Activated T-cell treated with anti-CD3 and anti-CD28 coated beads, Interleukin-2, amount 50 U/mL, for 1 hour (primary cell): ENCODE measurements at places on chromosomes 4 and X.

GRCh38 chr4:168822481-168822880 lies 187.6 kb downstream of the CBR4 start:
- DNase-seq, result no peak

DNA sequence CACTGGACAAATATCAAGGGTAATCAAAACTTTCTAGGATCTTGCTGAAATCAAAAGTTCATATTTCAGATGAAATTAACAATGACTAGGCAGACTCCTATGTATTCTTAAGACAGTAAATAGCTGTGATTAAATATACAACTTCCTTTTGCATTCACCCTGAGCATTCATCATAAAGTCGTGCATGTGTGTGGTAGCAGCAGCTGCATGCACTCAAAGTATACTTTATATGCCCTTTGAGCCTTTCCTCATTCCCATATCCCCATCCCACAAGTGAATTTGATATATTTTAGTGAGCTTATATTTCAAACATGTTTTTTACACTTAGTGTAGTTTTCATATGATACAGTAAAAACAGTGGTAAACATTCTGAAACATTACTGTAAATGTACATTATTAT lies 959.0 kb downstream of the C4orf33 start:
- DNase-seq, result no peak

DNA sequence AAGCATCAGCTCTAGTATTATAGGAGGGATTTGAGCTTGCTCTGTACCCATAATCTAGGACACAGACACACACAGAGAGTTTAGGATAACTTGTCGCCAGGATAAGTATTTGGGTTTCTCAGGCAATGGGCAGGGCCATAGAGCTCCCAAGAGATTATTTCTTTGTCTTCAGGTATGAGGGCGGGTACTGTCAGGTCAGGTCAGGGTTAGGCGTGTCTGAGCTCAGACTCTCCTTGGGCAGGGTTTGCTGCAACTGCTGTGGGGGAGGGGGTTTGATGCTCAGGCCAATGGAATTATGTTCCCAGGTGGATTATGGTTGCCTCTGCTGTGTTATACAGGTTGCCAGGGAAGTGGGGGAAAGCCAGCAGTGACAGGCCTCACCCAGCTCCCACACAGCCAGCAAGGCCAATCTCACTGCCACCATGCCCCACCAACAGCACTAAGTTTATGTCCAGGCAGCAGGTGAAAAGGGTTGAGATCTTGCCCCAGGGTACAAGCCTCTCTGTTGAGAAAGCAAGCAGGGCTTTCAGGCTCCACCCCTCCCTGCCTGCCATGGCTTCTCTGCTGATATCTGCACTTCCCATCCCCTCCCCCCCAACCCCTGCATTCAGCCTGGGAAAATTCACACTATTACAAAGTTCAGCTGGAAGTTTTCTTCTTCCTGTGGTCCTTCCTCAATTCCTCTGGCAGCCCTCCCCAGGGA lies 101.3 kb downstream of the RRAGB start:
- no peak for DNase-seq

- no peak for DNase-seq
Measured at GRCh38 chr4:162403419-162403818, 239.6 kb upstream of the FSTL5 start.

DNA sequence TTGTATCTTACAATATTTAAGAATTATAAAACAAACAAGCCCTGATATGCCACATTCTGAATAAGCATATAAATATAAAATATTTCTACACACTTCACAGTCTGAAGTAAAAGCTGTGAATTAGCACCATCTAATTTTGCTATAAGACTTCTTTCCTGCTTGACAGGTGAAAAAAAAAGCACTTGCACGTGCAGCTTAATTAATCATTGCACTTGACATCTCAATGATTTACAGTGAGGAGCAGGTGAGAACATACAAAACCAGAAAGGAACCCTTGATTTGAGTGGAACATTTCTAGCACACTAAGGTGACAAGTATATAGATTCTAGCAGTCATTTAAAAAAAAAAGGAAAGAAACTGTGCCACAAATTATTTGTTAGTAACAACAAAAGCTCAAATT lies 47.9 kb downstream of the CHIC2 start:
- DNase-seq, result no peak

- no peak for DNase-seq
Measured at GRCh38 chr4:33065749-33066148, 2345.6 kb downstream of the PCDH7 start.

DNA sequence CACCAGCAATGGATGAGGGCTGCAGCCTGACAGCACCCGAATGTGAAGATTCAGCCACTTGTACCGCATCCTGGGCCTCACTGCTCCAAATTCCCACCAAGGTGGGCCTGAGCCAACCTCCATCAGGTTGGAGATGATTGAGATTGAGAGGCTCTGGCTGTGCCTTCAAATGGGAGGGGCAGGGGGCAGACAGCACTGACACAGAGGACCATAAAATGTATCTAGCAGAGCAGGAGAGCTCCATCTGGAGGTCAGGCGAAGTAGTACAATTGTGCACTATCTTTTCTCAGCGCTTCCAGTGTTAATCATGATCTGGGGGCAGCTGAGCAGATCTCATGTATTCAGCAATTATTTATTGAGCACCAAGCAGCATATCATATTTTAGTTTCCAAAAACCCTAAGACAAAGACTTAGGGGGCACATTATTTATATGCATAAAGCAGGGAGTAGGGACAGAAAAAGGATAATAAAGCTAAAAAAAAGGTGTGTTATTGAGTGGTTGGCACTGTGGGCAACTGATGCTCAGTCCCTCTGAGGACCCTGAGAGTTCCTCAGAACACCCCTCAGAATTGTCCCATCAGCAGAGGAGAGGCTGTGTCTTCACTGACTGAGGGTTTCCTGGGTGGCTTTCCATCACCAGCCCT lies 31.6 kb upstream of the C1QTNF7 start:
- peak; percentile 35 for DNase-seq

GRCh38 chr4:17309567-17310268 lies 202.2 kb downstream of the QDPR start:
- DNase-seq, result no peak

DNA sequence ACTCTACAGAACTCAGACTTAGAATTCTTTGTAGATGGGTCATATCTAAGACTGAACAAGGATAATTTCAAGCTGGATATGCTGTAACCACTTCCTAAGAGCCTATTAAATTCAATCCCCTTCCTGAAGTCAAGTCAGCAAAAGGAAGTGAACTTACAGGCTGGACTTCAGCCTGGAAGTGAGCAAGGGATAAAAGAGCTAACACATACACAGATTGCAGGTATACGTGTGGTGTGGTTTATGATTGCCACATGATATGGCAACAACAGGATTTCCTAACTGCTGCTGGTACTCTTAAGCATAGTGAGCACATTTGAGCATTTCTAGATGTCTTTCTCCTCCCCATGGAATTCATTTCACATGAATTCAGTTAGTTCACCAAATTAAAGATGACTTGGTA lies 38.2 kb upstream of the UXT start:
- DNase-seq, result no peak

GRCh38 chr4:173226401-173226888 lies 57.8 kb downstream of the GALNT7 start:
- no peak for DNase-seq

DNA sequence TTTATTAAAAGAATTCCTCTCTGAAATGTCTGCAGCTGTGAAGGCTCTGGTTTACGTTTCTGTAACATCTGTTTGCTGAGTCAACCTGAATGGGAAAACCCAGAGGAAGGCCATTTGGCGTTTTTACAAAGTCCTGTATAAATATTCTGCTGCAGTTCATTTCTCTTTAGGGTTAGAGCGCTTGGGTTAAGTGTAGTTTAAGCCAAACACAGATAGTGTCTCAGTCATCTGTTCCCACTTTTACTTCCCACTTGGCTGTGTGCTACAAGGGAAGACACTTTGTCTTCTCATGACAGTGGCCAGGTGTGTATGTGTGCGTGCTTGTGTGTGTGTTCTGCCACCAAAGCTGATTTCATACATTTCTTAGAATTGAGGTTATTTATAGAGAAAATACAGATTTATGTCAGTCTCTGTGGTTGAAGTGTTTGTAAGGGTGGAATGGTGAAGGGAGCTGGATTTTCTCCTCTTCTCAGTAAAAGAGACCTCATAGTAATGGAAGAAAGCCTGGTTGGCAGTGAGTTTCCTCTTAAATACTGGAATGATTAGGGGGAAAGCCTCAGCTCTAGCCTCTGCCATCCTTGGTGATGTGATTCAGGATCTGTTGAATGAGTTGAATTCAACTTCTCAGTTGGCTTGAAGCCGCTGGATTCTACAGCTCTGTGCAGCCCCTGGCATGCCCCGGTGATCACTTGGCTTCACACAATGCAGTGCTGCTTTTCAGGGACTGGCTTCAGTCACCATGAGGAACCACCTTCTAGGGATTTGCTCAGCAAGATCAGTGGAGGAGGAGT lies 50.6 kb downstream of the JADE1 start:
- no peak for DNase-seq

DNA sequence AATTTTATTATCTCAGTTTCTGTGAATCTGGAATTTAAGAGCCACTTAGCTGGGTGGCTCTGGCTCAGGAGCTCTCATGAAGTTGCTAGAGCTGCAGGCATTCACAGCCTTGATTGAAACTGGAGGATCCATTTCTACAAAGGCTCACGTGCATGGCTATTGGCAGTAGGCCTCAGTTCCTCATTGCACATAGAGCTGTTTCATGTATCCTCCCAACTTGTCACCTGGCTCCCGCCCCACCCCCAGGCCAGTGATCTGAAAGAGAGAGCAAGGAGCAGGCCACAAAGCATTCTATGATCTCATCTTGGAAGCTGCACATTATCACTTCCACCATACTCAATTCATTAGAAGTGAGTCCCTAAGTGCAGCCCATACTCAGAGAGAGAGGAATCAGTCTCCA lies 18.5 kb upstream of the AP1AR start:
- DNase-seq, result no peak

DNA sequence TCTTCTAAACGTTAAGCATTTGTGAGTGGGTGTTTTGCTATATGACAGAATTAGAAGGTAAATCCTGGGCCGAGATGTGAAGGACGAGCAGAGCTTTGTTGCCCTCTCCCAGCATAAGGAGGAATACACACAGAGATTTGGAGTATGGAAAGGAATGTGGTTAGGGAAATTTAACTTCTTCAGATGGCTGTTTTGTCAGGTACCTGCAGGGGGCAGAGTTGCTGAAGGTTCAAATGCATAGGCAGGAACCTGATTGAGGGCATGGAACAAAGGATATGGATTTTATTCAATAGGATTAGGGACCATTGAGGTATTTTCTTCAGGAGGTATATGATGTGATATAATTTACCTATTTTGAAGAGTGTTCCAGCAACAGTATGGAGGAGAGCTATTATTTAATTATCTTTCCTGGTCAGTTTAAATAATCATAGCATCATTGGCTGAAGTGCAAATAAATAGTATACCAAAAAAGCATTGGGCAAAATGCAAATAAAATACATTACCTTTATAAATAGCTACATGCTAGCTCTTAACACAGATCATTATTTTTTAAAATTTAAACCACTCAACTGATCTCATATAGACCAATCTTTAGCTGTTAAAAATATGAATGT lies 143.6 kb downstream of the SLIT2 start:
- DNase-seq, result no peak

DNA sequence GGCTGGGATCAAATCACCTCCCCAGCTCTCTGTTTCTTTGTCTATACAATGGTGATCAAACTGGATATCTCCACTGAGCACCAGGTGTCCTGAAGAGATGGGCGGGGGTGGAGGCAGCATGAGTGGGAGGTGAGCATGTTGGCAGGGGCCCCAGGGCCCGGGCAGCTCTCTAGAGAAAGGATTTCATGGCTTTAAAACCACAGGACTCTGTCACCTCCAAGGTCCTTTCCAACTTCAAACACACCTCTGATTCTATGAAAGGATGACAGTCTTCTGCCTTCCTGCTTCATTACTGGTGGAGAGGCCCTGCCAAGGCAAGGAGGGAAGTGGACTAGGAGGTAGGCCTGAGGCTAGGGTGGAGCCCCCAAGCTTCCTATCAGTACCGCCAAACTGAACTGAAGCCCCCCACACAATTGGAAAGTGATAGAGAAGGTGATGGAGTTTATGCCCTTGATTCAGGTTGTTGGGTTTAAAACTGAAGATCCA lies 38.6 kb downstream of the TRIM2 start:
- no peak for DNase-seq

GRCh38 chr4:134955059-134955458 lies 753.5 kb upstream of the PABPC4L start:
- DNase-seq, result no peak

- DNase-seq, result no peak
Measured at GRCh38 chrX:95350774-95351488, 1333.7 kb upstream of the DIAPH2 start.

DNA sequence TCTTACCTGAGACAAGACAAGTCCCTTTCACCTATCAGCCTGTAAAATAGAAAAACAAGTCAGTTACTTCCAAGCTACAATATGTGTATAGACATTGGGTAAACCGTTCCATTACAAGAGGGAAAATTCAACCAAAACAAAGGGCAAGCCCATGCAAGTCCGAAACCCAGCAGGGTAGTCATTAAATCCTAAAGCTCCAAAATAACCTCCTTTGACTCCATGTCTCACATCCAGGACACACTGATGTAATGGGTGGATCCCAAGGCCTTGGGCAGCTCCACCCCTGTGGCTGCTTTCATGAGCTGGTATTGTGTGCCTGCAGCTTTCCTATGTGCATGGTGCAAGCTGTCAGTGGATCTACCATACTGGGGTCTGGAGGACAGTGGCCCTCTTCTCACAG lies 14.7 kb upstream of the FAM47B start:
- DNase-seq, result no peak

GRCh38 chrX:13764765-13765164 lies 30.2 kb downstream of the OFD1 start:
- DNase-seq, result no peak

DNA sequence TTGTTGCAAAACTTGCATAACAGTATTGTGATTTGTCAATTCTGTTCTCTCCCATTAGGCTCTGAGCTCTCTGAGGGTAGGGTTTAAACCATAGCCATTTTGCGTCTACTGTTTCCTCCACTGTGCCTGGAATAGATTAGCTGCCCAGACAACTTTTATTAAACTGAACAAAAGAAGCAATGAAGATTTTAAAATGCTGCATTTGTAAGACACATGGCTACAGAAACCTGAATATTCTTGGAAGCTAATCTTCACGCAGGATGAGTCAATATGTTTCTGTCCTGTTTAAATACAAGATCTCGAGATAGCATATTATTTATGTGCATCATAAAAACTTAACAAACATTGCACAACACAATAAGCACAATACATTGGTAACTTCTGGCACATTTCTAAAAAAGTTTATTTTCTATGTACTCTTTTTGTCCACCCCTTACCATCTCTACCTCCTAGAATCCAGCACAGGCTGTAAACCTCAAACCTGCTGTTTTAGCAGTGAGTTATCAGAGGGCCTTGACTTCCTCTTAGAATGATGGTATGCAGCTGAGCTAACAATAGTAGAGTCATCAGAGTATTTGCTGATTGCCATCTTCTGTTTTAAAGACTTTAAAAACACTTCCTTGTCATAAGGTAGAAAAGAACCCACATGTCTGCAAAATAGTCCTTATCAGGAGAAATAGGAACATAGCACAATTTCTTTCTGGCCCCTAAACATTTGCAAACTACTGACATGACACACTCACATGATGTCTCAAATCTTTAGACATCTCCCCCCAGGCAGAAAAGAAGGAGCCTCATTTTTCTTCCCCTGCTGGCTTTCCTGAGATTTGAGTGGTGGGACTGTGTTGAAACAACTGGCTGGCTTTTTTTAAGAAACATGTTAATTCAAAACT lies 10.6 kb upstream of the CCNG2 start:
- no peak for DNase-seq

- DNase-seq, result no peak
Measured at GRCh38 chr4:66330125-66330524, 659.8 kb upstream of the EPHA5 start.
